ENCODE measurements at places on chromosomes 16 and 17. TPM values are rescaled to one million over a fixed set of nuclear protein-coding genes. Genes with fewer than 3 reads are reported as not detected.

PIPOX gene
- 1.5 TPM for polyA plus RNA-seq

DNA sequence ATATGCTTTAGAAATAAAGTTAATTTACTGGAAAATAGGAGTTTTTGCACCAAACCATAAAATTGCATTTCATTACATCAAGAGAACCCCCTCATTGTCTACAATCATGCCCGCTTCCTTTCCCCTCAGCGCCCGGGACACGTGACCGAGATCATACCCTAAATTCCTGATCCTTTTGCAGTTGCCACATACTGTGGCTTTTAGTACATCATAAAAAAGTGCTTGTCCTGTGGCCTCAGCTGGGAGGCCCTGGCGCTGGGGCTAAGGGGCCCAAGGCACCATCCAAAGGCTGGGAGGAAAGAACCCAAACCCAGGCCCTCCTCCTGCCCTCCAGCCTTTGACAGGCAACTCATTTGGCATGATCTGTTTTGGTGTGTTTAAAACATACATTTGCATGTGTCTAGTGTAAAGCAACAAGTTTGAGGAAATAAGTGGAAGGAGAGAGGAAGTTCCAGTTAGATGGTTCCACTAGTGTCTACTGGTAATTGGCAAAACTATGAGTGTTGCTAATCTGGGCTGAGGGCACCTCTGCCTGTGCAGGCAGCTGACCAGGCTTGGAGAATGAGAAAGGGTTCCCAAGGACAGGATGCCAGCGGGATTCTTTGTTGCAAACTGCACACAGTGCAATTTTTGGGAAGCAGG is 6.0 kb downstream of the CDK5R1 start:
- no peak for DNase-seq

PDILT gene
- polyA plus RNA-seq, result not detected

DNA sequence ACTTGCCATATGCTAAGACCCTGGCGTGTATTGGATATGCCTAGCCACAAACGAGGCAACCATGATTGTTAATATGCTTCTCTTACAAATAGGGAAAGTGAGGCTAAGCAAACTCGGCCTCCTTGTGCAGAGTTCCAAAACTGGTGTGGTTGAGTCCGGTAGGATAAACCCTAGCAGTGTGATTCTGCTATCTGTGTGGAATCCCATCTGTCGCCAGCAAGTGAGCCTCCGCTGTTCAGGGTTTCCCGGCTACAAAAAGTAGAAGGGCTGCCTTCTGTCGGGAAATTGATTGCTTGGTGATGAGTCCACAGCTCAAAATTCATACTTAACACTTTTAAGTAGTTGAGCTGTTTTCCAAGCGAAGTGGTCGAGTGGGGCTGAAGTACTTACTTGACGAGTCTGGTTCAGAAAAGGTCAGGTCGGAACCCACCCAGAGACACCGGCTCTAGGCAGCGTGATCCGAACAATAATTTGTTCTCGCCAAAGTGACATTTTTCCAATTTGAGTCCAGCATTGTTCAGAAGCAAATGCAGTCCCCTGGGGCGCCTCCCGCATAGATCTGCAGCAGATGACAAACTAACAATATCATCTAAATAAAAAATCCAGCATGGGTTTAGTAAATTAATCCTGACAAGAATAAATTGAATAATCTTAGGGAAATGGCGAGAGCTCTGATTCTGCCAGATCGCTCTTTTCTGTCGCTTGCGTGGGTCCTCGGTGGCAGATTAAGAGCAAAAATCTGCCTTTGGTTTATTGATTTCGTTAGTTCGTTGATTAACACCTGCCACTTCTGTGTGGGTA is 686.7 kb upstream of the RBFOX1 start:
- no peak for DNase-seq

DNA sequence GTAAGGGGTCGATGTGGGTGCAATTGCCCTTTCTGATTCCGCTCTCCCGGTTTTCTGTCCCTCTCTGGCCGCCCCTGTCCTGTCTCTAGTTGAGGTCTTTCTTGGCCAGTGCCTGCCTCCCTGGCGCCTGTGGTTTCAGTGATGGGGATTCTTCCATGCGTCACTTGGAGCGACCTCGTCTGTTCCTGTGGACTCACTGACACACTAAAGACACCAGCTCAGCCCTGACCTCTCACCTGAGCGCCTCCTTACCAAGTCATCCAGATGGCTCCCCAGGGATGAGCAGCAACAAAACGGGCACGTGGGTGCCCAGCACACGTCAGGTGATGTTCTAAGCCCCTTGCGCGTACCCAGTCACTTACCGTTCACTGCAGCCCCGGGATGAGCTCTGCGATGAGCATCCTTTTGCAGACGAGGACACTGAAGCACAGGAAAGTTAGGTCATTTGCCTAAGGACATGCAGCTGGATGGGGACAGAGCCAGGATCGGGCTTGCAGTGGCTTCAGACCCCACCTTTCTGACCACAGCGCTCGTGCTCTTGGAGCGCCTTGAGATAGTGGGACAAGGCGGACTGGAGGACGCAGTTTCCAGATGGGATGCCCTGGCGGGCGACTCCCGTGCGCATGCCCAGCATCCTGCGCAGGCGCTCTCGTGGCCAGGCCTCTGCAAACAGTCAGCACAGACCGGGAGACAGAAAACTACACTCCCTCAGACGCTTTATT is 11.5 kb upstream of the LGALS3BP start:
- DNase-seq, result peak; percentile 36
